ENCODE measurements at places on chromosomes 16 and 17.

DNA sequence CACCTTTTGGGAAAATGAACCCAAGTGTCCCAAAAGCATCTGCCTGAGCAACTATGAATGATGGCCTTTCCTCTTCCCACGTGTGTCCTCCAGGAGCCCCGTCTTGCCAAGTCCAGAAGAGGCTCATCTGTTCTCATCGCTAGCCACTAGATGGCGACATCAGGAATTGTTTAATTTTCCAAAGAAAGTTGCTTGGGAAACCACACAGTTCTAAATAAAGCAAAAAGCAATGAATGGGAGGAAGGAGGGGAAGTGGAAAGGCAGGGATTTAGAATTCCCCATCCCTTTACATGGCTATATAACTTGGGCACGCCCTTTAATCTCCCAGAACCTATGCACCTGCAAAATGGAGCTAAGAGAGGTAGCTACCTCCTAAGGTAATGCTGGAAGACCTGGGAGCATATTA, 9.0 kb upstream of the CDH5 start:
- no peak for DNase-seq

DNA sequence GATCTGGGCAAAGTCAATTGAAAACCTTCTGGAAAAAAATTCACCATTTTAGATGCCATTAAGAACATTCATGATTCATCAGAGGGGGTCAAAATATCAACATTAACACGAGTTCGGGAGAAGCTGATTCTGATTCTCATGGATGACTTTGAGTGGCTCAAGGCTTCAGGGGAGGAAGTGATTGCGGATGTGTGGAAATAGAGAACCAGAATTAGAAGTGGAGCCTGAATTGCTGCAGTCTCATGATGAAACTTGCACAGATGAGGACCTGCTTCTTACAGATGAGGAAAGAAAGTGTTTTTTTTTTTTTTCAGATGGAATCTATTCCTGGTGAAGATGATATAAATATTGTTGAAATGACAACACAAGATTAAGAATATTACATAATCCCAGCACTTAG, 12.9 kb downstream of the ITGAX start:
- no peak for DNase-seq

DNA sequence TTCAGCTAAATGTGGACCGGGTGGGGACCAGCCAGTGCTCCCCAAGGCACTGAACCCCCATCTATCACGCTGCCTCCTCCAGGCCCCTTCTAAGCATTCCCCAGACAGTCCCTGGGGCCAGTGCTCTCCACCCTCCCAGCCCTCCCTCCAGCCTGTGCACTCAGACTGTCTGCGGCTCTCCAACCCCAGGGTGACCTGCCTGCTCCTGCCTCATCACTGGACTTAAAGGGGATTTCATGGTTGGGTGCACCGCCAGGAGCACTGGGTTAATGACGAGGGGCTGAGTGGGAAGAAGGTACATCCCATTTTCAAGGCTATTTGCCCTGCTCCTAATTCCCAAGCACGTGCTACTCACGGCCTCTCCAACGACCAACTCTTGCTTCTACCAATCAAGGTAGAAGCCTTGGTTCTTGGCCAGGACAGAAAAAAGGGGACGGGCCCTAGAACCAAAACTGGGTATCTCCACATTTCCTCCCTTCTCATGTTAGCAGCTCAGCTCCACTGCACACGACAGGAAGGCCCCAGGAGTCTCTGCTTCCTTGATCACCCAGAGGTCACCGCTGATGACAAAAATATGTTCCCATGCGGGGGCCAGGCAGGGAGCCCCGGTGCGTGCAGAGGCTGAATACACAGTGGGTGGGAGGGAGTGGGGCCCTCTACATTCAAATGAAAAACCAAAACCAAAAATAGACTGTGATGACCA, 3.5 kb upstream of the ABR start:
- DNase-seq, result no peak

- no peak for DNase-seq
Observed at GRCh38 chr16:27272076-27272475, 3.5 kb upstream of the NSMCE1 start.

GRCh38 chr16:20202747-20203146, 124.6 kb downstream of the GP2 start:
- no peak for DNase-seq

GRCh38 chr16:50334106-50334975, 34.4 kb downstream of the BRD7 start:
- no peak for DNase-seq

- no peak for DNase-seq
Observed at GRCh38 chr16:53666786-53667415, 36.8 kb downstream of the RPGRIP1L start.

DNA sequence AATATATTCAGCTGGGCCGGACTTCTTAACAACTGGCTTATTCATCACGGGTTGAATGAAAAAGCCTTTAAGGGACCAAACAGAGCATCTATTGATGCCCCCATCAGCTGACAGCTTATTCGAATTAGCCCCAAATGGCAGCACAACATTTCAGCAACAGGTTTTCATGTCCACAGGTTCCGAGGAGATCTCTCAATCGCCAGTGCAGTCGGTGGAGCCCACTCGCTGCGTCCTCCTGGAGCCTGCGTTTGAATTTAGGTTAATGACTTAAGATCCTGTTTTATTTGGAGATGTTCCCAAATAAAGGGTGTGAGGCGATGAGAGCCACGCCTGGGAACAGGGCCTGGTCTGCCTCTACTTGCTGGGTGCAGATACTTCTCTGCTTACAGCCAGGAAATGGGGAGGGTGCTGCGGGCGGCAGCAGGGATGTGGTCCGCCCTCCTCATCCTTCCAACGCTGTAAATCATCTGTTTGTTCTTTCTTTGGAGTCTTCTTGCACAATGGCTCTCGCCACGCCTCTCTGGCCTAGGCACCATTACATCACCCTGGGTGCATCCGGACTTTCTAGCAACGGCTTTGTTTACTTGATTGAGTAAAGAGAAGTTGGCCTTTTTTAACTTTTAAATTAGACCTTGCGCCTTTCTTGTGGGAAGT, 22.6 kb downstream of the NDE1 start:
- peak; percentile 89 for DNase-seq

GRCh38 chr17:75843577-75844529, at the start of gene UNC13D:
Gene UNC13D (minus strand): TSS chr17:75844404. CDS start chr17:75844337, 67 bp downstream.
- DNase-seq, result peak; percentile 72
